ENCODE measurements at places on chromosomes 6 and 20.

- DNase-seq, result peak; percentile 25
These were observed 1.3 kb downstream of the EPHA7 start for GRCh38 chr6:93418033-93418407.

- no peak for DNase-seq
These were observed 132.4 kb upstream of the SYNDIG1 start for GRCh38 chr20:24337069-24337468.

GRCh38 chr6:154592199-154592860 lies 81.8 kb upstream of the CNKSR3 start:
- no peak for DNase-seq

DNA sequence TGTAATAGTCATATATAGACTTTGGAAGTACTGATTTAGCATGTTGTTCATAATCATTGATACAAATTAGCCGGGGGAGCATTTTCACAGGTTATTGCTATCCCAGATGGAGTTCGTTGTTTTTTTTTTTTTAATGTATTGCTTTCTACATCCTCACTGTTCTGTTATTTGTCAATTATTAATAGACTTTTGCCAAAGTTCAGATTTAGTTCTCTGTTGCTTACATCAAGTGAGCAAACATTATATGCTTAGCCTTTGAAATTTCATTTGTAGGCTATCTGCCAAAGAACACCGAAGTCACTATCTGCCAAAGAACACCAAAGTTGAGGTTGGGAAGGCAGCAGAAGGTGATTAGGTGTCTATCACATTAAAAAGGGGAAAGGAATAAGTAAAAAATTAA lies at the start of gene HAO1:
Gene HAO1, minus strand, starts transcription at position 118 of the 400 bp plus-strand sequence. Its CDS starts 36 bp downstream, at position 82.
- no peak for DNase-seq

- DNase-seq, result no peak
These were observed 73.5 kb upstream of the ARID1B start for GRCh38 chr6:156703719-156704118.

GRCh38 chr6:36113703-36114102 lies 16.6 kb upstream of the MAPK13 start:
- no peak for DNase-seq
